Amygdala (tissue), 56 donors: ENCODE measurements at places on chromosomes 7 and 10.

GRCh38 chr10:99297033-99297432 lies 32.1 kb upstream of the CNNM1 start:
- DNase-seq, result no peak

DNA sequence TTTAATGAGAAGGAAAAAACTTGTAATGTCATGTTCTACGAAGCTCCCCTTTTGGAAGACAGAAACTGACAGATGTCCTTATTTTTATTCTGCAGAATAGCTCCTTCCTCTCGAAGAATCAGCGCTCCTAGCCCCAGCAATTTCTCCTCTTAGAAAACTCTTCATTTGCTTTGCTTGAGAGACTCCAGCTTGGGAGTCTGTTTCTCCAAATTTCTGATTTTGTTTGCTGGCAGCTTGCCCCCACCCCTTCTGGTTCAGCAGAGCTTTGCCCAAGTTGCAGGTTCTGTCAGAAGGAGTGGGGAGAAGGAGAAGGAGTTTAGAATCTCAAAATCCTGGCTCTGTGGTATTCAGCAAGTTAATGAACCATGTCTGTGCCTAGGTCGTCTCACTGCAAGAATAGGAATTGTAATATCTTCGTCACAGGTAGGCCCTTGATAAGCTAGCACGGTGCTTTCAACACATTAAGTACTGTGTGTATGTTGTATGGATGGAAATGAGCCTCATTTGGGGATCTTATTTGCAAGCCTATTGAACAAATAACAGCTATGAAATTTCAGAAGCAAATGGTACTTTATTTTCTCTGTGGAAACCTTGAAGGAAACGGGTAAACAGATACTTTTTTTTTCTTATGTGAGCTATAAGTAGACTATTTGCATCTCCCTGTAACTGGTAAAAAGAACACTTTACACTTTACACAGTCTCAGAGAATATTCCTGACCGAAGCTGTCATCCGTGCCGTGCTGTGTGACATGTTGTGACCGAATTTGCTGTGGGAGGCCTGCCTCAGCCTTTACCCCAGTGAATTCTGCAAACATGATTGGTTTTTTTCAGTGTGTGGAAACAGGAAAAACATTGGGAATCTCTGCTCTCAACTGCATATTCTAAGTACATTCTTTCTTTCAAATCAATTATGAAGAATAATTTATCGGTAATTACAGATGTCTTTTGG lies 290.9 kb downstream of the CAMK1D start:
- DNase-seq, result no peak

DNA sequence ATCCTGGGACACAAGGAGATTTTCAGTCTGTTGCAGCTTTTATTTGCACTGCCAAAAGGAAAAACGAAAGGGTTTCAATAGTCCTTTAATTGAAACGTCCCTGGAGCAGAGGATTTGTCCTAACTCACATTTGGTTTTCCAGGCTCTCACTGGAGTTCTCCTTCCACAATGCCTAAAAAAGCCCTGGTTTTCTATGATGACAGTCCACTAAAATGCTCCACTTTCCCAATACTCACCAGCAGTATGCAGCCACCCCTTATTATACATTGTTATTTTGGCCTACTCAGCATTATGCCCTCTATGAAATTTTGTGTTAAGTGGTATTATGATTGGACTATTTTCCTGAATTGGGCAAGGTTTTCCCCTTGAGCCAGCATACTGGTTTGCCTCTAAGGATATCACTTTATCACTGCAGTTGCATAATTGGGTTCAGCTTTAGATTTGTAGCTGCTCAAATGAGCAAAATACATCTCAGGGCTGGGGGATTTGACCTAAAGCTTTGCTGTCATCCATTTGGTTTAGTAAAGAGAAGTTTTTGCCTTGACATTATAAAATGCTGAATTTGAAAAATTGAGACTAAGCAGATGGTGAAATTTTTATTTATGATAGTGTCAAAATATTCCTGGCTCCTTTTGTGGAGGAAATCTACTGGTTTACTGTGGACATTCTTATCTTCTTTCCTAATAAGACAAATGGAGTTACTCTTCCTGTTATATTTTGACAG lies 239.2 kb downstream of the RNLS start:
- no peak for DNase-seq

- DNase-seq, result peak; percentile 25
Observed at GRCh38 chr10:93816123-93816747, 58.5 kb downstream of the LGI1 start.

DNA sequence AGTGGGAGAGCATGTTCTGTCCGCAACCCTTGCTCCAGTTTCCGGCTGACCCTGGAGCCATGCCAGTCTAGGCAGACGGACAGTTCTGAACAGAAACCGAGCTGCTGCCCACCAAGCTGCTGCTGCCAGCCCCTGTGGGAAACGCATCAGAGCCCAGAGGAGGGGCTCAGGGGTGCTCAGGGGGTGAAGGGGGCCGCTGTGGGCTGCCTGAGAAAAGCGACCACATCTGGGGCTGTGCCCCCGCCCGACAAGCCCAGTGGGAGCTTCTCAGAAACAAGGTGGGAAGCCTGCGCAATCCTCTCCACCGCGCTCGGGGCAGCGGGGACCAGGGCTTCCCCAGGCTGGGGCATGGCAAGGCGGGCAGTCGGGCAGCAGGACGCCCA lies 38.8 kb upstream of the CFAP46 start:
- DNase-seq, result no peak

DNA sequence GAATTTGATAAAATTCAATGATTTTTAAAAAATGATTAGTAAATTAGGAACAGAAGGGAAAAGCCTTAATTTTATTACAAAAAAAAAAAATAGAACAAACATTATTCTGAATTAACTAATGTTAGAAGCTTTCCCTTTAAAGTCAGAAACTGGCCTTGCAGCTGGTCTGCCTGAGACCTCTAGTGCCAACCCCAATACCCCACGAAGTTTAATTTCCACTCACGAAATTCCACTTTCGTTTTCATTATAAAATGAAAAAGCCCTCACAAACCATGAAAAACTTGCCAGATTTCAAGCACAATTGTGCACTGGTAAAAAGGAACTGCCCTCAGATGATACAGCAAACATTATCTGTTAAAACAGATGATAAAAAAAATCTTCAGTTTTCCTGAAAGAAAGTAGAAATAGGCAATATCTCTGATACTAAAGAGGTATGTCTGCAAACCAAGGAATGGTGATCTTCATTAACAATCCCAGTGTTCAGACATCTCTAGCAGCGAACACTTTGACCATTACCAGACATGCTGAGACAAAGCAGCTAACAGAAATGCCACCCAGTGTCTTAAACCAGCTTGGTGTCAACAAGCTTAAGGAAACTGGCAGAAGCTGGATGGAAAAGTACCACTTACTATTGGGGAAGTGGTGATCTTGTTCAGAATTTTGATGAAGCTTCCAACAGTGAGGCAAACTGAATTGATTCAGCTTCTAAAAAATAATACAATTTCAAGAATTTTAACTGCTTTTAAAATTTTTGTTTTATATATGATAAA lies 80.2 kb downstream of the PALS2 start:
- no peak for DNase-seq

- DNase-seq, result no peak
Observed at GRCh38 chr7:39741942-39742623, 118.7 kb downstream of the RALA start.

DNA sequence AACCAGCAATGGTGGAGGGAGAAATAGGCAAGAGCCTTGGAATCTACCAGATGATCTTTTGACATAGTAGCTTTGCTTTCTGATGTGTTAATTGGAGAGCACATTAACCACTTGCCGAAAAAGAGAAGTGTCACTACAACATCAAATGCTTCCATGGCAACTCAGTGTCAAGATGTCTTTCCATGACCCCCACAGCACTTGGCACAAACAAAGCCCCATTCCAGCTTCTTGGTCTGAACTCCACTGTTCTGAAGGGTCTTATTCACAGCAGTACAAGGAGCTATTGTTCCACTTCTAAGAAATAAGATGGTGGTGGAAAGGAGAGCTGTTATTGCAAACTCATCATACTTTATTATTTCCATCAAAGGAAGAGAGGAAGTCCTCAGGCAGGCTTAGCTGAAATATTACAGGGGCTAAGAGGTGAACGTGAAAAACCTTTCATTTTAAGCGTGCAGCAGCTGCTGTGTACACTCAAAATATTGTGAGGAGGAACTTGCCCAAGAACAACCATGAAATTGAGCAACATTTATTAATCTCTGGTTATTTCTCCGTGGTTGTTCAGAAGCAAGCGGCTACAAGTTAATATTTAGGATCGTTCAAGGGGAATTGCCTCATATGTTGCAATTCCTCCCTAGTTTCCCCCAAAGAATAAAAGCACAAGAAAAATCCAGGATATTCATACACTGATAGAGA lies 354.8 kb upstream of the CELF2 start:
- DNase-seq, result no peak

DNA sequence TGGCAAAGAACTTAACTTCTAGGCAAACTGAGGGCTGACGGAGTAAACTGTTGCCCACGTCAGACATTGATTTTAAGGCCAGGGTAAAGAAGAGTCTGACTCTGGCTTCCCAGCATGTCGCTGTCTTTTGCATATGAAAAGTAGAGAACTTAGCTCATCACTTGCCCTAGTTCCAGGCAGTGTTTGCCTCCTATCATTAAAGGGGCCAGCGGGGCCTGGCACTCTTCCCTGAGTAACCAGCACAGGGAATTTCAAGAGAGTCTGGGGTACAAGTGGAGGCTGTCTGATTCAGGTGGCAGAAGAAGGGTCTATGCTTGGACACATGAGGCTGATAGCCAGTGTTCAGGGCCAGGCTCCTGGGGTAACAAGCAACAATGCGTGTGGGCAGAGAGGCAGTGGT lies 4.8 kb downstream of the DENND2A start:
- DNase-seq, result no peak

DNA sequence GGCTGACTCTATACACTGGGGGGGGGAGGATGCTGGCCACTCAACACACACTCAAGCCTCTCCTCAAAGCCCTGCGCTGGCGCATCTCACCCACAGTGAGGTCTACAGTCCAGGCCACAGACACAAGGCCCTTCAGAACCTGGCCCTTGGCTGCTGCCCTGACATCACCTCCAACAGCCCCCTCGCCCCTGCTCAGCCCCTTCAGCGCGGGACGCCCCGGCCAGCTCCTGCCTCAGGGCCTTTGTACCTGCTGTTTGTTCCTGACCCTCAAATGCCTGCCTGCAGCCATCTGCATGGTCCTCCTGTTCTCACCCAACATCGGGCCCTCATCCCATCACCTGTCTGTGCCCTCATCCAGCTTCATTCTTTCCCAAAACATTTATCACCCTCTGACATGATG lies 572.6 kb downstream of the DNAJB6 start:
- DNase-seq, result no peak

- DNase-seq, result no peak
Observed at GRCh38 chr7:156473476-156474240, 166.9 kb upstream of the RNF32 start.

GRCh38 chr10:95306851-95307250 lies 16.0 kb upstream of the PDLIM1 start:
- no peak for DNase-seq

DNA sequence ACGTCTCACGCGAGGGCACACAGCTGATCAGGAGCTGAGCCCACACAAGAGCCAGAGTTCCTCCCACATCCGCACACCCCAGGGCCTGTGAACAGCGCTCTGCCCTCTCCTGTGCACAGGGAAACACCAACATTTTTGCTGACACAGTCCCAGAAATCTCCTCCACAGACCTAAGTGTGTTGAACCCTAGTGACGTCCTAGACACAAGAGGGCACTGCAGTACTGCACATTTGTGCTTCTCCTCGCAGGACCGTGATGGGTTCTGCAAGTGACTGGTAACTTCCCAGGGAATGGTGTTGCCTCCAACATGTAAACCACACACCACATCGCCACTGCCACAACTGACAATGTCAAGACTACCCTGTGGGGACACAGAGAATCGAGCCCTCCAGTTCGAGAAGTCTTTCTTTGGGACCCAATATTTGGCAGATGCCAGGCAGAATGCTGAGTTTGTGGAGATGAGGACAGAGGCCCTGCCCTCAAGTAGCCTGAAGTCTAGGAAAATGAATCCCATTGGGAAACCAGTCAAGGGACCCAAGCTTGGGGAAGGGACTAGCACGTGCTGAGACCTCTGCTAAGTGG lies 170.3 kb downstream of the PAXIP1 start:
- DNase-seq, result peak; percentile 8
